ENCODE measurements at places on chromosomes 11 and 22. TPM values are rescaled to one million over a fixed set of nuclear protein-coding genes. Genes with fewer than 3 reads are reported as not detected.

- DNase-seq, result no peak
These were observed 8.4 kb upstream of the OR10A3 start for GRCh38 chr11:7949934-7950333.

DNA sequence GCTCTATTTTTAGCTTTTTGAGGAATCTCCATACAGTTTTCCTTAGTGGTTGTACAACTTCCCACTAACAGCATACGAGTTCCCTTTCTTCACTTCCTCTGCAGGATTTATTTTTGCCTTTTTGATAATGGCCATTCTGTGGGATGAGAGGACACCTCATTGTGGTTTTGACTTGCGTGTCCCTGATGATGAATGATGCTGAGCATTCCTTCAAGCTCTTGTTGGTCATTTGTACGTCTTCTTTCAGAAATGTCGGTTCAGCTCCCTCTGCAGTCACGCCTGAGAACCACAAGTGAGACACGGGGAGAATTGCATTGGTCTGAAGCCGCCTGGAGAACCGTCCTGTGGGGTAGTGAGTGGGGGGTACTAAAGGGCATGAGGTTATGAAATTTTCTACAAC is 2.0 kb upstream of the KRTAP5-10 start:
- DNase-seq, result peak; percentile 72

GRCh38 chr22:19448739-19449421 is 1.4 kb upstream of the C22orf39 start:
- DNase-seq, result peak; percentile 56

- DNase-seq, result no peak
These were observed 22.5 kb downstream of the TECTA start for GRCh38 chr11:121123496-121124069.

STX3 gene
- total RNA-seq, result 7.9 TPM

SOX6 gene
- not detected for total RNA-seq
